ENCODE measurements at places on chromosomes 6 and 20.

GRCh38 chr6:29528300-29528931 is 31.1 kb downstream of the UBD start:
- DNase-seq, result no peak

DNA sequence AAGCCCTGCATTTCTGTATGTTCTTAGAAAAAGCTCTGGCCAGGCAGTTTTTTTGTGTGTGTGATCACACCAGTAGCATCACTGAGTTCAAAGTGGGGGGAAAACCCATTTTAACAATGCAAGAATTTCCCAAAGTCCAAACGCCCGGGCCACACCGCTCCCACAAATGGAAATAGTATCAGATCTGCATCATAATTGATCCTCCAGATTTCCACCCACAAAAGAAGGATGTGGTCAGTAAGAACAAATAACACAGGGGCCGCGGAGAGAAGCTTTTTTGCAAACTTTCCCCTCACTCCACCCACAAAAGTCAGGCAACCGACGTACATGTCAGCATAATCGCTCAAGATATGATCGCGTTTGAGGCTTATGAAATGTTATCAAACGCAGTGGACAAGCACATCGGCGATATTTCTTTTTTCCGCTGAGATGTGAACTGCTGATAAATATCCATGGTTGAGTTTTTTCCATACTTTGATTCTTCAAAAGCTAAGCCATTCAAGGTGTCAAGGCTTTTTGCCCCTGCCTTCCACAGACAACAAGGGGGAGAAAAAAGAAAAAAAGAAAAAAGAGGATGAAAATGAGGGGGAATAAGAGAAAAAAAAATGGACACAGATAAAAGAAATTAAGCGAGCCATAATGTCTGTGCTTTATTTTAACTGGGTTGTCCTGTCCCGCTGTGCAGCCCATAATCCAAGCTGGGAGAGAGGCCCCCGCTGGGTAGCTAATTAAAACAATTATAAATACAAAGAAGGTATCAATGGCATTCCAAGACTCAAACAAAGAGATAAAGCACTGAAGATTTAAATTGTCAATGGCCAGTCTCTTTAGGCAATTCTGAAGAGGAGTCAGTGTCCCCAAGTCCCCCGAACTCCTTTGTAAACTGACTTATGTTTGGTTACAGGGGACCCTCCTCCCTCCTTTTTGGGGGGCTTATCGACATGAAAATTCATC is 143.5 kb downstream of the ZFP64 start:
- no peak for DNase-seq

DNA sequence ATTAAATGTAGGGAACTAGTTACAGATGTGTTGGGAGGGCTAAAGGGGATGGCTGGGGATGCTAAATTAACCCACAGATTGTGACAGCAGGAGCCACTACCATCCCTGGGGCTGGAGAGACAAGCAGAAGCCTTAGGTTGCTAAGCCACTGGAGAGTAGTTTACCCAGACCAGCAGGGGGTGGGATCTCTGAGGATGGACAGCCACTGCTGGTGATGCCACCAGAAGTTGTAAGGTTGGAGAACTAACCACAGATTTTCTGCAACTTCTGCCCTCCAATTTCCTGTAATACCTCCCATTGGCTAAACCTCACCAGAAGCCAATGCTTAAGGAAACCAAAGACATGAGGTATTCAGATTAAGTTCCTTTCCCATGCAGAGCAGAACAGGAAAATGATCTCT is 139.6 kb upstream of the NOX3 start:
- no peak for DNase-seq

DNA sequence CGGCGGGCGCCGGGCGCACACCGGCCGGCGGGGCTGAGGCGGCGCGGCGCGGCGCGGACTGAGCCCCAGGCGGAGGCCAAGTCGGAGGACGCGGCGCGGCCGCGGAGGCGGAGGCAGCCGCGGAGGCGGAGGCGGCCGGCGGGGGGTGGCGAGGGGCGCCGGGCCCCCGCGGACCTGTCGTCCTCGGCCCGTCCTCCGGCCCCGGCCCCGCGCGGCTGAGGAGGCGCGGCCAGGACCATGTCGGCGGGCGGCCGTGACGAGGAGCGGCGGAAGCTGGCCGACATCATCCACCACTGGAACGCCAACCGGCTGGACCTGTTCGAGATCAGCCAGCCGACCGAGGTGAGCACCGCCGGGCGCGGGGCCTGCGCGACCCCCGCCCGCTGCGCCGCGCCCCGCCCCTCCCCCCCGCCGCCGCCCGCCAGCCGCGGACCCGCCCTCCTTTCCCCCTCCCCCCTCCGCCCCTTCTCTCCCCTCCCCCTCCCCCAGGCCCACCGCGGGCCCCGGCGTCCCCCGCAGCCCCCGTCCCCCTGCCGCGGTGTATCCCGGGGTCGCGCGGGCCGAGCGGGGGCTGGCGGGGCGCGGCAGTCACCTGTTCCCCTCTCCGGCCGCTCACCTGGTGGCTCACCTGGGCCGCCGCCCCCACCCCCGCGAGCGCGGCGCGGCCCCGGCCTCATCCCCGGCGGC is at the start of gene AFDN:
Gene AFDN (plus strand): TSS at position 16 of the 687 bp plus-strand sequence. CDS start 222 bp downstream, at position 238.
- DNase-seq, result no peak

DNA sequence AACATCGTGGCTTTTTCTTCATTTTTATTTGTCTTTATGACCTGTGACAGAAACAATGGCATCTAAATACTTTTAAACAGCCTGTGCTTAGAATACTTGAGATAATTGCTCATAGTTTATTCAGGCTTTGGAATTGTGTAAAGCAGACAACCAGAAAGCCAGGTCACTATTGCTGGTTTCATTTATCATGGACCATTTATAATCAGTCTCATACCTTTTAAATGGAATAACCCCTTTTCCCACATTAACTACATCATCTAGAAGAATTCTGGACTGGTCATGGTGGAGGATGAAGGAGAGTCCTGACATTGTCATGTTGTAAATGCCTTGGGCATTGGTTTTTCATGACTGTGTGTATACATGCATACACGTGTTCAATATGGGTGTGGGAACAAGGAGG is 661.5 kb downstream of the EPM2A start:
- DNase-seq, result no peak

DNA sequence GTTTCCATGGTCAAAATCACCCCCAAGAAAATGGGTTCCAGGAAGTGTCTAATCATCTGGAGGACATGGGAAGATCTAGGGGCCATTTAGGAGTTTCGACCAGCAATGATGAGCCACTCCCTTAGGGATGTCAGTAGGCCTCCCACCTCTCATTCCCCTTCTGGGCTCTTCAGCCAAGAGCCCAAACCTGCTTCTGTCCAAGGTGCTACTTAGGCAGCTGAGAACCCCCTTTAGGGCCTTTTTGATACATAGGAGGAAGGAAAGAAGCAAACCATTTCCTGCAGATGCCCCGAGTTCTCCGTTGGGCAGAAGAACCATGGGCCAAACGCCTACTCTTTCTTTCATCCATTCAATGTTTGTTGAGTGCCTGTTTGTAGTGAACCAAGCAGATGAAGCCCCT is 141.4 kb upstream of the RIN2 start:
- no peak for DNase-seq

DNA sequence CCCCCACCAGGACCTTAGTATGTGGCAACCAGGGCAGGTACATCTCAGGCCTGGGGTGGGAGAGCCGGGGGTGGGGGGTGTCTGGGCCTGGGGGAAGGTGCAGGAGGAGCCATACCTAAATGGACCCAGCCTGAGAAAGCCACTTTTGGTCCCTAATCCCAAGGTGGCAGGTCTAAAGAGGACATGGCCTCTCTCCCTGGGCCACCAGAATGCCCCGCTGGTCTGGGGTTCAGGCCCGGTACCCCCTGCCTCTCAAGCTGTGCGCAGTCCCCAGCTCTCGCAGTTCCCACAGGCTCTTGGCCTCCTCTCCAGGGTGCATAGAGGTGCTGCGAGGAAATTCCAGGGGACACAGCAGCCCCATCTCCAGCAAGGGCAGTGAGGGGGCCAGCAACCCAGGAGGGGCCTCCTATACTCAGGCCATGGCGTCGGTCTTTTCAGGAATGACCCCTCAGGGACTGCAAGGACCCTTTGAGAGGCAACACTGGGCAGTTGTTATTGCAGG is 1.1 kb upstream of the AVP start:
- no peak for DNase-seq

GRCh38 chr6:143195349-143195845 is 134.7 kb downstream of the AIG1 start:
- DNase-seq, result no peak

DNA sequence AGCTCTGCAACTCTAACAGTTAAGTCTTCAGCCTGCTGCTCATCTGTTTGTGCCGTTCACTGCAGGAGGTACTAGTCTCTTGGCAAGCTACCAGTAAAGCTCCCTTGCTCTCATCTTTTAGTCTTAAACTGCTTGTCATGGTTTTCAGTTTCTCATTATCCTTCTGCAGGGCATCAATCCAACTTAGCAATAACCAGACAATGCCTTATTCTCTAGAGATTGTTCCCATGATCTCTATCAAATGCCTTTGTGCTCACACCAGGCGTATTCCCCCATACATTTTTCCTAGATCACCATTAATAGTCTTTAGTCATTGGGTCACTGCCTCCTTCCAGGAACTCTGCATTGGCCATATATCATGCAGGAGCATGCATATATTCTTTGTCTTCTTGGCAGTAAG is 171.3 kb downstream of the GRM1 start:
- no peak for DNase-seq

GRCh38 chr6:147924598-147924997 is 416.1 kb downstream of the SAMD5 start:
- DNase-seq, result no peak

DNA sequence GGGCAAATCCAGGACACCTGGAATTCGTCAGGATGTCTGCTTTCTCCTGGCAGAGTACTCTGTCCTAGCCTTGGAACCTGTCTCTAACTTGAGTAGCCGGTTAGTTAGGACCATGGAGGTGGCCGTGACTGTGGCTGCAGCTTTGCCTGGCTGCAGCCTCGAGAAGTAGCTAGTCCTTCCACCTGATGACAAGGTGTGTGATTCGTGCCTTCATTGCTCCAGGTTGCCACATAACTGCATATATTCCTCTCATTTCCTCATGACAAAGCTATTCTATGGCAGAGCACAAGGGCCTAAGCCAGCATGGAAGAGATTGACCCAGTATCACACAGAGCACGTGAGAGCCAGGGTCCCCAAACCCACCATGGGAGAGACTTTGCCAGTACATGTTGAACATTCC is 39.8 kb upstream of the KIF25 start:
- DNase-seq, result no peak

DNA sequence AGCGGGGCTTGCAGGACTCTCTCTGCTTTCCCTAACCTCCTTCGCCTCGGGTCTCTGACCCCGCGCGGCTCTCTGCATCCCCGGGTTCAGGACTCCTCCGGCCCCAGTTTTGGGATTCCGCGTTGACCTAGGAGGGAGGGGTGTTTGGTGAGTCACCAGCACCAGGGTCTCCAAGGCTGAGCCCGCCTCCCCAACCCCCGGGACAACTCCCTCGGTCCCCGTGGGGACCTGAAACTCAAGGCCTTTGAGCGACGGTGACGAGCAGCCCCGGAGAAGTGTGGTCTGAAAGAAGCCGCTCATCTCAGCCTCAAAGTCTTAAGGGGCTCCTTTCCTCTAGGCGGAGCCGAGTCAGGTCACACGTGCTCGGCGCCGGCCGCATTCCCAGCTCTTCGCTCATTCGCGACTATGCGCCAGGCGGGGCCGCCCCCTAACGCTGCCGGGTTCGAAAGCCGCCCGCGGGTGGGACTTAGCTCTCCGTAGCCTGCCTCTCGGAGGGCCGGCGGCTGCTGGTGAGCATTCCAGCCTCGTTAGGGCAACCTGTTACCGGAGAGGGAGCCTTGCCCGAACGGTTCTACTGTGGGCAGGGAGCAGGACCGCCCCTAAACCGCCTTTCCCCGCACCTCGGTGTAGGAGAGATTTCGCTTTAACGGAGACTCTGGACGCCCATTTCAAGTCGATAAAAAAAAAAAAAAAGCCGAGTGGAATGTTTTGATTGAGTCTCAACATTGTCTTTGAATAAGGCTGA is 3.0 kb upstream of the PRDM13 start:
- DNase-seq, result no peak

DNA sequence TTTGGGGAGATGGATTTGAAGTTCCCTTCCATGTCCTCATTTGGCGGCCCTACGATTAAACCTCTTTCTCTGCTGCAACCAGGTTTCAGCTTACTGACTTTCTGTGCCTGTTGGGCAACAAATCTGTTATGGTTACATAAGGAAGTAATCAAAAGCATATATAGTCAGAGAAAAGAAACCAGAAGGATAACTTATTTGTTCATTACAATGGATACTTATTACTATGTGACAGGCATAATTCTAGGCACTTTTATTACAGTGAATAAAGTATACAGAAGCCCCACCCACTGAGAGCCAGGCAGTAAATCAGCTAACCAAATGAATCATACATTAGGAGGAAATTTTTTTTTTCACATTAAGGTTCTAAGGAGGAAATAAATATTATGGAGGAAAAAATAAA is 9.6 kb upstream of the TRIM31 start:
- DNase-seq, result no peak

All from right renal cortex interstitium (tissue), 3 donors.